ENCODE measurements at places on chromosomes 7 and 10.

DNA sequence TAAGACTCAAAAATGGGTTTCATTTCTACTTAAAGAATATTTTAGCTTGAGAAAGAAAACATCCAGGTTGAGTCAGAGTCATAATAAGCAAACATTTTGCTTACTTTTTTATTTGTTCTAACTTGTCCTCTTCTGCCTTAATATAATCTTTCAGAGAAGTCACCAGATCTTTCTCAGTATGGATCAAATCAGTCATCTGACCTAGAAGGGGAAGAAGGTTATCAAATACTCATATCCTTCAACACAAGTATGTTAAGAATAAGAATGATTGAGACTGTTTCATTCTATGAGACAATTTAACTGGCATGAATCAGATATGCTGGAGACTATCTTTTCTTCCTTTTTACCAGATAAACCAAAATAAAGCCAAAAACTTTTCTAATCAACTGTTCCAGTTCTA is 23.0 kb downstream of the P4HA1 start:
- DNase-seq = no peak

DNA sequence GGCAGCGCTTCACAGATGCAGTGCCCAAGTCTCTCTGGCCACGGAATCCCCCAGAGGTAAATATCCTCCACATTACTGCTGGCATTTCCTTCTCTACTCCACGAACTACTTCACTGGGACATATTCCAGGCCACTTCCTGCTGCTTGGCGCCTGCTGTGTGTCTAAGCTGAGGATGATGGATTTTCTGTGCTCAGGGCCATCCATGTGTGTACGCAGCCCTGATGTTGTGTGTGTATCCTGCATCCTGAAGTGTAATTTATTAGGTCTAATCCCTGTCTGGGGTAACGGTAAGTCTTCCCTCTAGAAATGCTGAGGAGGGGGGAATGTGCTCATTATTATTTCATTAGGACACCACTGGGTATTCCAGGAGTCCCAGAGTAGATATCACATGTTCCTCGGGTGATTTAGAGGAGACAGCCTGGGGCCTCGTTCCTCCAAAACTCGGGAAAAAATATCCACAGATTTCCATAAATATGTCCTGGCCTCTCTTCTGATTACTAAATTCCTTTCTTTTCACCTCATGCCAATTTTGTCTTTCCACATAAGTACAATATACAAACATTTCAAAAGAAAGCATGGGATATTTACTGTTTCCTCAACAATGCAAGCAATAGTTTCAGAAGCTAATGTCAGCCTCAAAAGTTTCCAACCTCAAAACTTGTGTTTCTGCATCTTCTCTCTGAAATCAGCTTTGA is 25.5 kb upstream of the HABP2 start:
- no peak for DNase-seq

GRCh38 chr7:137743021-137743420 is 103.8 kb downstream of the DGKI start:
- DNase-seq = no peak

DNA sequence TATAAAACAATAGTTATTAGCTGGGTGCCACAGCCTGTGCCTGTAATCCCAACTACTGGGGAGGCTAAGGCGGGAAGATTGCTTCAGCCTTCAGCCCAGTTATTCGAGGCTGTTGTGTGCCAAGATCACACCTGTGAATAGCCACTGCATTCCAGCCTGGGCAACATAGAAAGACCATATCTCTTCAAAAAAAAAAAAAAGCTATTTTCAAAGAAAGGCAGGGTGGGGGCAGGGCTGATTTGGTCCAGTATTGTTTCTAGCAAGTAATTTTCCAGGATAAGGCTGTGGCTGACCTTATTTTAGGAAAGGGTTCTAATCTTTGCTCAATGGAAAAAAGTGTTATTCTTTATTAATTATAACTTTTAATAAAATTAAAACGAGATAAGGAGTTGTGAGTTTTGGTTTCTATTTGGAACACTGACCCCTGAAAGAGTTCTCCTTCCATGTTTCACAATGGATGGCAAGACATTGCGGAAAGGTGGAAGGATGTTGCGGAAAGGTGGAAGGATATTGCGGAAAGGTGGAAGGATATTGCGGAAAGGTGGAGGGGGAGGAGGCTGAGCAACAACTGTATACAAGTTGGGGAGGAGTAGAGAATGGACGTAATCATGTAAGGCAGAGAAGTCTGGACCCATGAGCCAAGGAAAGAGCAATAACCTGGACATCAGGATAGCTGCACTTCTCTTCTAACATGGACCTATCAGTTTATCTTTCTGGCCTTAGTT is 1.5 kb upstream of the C1GALT1 start:
- no peak for DNase-seq

DNA sequence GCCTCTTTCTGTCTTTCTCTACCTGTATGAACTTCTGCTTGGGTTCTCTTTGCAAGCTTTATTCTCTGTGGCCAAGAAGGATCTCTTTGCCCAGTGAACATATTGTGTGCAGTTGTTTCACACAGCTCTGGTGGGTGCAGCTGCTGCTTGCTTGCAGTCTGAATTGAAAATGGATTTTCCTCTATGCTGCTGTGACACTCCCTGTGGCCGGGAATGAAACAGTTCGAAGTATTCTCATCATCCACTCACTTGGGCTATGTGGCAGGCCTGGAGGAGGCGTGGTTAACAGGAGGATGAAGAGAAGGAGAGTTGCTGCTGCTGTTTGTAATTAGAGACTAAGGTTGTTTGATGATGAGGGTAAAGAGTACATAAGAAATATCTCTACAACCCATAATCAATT is 28.4 kb upstream of the ITGA8 start:
- no peak for DNase-seq

DNA sequence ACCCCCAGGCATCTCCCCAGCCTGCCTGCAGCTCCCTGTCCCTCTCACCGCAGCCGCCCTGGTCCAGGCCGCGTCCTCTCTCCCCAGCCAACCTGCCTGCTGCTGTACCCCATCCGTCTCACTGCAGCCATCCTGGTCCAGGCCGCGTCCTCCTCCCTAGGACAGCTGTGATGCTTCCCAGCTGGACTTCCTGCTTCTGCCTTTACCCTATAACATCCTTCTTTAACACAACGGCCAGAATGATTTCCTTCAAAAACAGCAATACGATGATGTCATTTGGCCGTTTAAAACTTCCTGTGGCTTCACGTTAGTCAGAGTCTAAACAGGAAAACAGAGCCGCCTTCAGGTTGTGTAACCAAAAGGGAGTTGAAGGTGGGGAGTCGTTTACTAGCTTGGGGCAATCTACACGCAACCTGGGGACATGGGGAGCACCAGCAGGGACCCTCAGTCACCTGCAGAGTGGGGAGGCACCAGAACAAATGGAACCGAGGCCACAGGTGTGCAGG is 32.2 kb upstream of the ZFAND2A start:
- DNase-seq = no peak

DNA sequence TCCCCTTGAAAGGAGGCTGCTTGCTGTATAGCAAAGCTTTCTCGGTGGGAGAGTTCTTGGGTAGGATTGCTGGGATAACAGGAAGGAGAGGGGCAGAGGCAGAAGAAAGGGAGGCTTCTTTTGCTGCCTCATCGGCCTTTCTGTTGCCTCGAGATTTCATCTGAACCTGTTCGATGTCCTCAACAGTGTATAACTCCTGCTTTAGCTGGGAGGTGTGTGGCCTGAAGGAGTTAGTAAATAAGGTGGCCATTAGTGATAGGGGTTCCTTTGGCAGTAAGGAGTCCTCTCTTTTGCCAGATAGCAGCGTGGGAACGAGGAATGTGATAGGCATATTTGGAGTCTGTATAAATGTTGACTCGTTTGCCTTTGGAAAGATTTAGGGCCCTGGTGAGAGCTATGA is 20.0 kb downstream of the SCIN start:
- no peak for DNase-seq

- no peak for DNase-seq
These were observed 51.7 kb upstream of the SORCS3 start for GRCh38 chr10:104589431-104589830.

- DNase-seq = no peak
These were observed 3.4 kb downstream of the CALHM2 start for GRCh38 chr10:103448746-103449145.

DNA sequence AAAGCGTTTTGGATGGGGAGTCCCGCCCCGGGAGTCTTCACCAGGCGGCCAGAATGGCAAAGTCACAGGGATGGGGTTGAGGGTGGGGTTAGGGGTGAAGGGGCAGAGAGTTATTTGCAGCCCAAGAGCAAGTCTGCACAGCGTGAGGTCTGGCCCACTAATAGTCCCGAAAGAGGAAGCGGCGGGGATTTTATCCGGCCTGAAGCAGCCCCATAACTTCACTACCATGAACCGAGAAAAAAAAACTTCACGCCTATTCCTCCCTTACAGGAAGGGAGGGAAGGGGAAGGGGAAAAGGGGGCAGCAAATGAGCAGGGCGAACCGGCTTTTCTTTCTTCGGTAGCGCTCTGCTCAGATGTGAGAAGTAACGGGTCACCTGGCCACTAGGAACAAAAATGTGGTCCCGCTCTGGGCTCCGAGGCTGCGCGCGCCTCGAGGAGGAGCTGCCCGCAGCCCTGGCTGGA is 712 bp downstream of the ITPRIP start:
- no peak for DNase-seq

DNA sequence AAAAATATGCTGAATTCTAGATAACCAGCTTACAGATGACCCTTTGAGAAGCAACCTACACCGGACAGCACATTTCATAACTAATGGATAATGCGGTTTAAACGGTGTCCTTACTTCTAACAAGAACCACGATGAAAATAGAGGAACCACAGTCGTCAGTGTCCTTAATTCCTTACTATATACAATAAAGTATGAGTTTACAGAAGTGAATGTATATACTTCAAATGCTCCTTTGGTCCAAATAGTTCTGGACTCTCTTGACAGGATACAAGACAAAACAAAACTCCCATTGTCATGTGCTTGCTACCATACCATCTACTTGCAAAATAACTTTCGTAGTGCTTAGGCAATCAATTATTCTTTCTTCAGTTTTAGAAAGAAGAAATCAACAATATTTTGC is 2.4 kb downstream of the NAMPT start:
- DNase-seq = no peak

GRCh38 chr10:130902929-130903328 is 408.6 kb downstream of the TCERG1L start:
- no peak for DNase-seq

- no peak for DNase-seq
These were observed at the start of gene PAXIP1 for GRCh38 chr7:155003092-155003375. TSS of gene PAXIP1 (minus strand) at chr7:155003124. CDS start at chr7:155002929, 195 bp downstream.

DNA sequence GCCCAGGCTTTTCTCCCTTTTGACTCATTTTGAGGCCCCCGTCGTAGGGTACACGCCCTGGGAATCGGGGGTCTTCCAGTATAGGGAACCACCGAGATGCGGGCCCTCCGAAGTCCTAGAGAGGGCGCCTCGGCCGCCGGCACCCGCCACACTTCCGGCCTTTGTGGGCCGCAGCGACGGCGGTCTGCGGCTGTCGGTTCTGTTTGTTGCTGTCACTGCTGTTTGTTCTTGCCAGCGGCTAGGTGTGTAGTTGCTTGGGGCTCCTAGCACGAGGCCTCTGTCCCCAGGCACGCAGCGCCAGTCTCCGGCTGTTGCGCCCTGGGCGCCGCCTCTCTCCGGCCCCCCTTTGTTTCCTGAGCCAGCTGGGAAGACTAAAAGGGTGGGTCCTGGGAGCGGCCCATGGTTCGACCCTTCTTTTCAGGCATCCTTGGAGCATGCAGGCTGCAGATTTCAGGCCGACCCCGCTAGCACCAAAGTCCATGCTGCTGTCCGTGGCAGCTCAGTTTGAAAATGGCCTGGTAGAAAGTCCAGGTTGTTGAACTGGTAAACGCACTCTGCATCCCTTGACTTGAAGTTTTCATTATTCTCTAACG is 17.8 kb upstream of the ZKSCAN1 start:
- DNase-seq = peak; percentile 53

DNA sequence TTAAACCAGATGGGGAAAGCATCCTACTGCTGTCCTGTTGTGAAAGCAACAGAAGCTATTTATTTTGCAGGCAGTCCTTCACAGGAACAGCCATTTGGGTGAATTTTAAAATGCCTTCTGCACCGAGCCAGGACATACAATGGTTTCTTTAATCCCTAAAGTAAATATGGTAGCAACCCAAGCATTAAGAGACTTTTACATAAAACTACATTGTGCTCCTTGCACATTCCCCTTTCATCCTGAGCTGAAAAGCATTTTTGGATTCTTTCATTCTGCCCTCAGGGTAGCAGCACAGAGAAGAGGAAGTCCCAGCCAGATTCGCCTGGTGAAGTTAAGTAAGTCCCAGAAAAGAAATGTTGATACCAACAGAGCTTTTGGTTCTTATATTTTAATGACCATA is 84.0 kb upstream of the FAM3C start:
- DNase-seq = no peak

DNA sequence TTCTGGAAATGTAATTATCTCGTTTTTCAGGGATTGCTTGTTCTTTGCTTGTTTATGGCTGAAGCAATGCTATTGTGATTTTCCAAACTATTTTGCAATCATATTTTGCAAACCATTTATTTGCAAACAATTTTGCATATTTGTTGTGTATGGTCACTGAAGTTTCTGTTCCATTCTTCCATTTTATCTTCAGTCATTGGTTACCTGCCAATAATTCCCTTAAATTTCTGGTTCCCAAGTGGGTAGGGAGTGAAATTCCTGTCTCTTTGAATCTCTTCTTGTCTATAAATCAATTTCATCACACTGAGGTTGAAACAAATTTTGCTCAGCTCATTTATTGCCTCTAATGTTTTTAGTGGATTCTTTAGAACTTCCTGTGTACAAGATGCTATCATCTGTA is 401.7 kb upstream of the VWC2 start:
- no peak for DNase-seq

- DNase-seq = no peak
These were observed 17.8 kb upstream of the CCNJ start for GRCh38 chr10:96025566-96025965.

GRCh38 chr10:103090911-103091310 is 102.2 kb downstream of the NT5C2 start:
- DNase-seq = no peak

DNA sequence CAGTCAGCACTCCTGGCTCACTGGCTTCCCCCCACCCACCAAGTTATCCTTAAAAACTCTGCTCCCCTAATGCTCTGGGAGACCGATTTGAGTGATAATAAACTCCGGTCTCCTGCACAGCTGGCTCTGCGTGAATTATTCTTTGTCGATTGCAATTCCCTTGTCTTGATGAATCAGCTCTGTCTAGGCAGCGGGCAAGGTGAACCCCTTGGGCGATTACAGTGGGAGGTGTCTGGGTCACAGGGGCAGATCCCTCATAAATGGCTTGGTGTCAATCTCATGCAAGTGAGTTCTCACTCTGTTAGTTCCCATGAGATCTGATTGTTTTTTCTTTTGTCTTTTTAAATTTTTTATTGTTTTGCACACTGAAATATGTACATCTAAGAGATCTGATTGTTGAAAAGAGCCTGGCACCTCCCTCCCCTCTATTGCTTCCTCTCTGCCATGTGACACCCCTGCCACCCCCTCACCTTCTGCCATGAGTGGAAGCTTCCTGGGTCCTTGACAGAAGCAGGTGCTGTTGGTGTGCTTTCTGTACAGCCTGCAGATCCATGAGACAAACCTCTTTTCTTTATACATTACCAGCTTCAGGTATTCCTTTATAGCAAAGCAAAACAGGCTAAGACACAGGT is 20.5 kb downstream of the OTUD1 start:
- DNase-seq = no peak

- DNase-seq = no peak
These were observed 181.1 kb downstream of the PRKG1 start for GRCh38 chr10:51255381-51255780.

Measured in stimulated activated CD4-positive, alpha-beta T cell treated with anti-CD3 and anti-CD28 coated beads, Interleukin-4, amount 100 ng/mL, for 4 hours (primary cell).